ENCODE measurements at places on chromosomes 12 and 14.

DNA sequence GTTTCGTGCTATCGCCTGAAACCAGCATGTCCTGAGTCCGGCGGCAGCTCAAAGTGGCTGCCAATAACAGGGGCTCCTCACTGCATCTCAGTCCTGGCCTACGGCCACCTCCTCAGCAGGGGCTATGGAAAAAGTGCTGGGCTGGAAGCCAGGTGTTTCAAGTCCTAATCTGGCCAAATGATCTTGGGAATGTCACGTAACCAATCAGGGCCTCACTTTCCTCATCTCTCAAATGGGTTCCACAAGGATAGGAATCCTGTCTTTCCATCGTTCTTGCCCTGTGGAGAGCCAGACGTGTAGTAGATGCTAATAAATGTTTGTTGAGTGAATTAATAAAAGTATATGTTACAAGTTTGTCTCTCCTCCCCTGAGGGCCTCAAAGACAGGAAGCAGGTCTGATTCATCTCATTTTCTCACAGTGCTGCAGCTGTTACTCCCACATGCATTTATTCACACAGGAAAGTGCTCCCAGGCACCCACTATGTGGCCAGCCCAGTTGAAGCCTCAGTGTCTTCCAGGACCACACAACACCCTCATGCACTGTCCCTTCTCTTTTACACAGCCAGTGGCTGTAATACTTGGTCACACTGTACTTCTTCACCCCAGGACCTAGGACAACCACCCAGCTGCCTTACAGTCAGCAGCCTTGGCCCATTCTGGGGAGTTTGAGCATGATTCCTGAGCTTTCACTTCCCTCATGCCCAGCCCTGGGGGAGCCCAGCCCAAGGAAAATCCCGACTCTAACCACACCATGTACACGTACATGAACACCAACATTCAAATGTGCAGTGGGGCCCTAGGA lies 5.0 kb downstream of the CMKLR1 start:
- DNase-seq = no peak

DNA sequence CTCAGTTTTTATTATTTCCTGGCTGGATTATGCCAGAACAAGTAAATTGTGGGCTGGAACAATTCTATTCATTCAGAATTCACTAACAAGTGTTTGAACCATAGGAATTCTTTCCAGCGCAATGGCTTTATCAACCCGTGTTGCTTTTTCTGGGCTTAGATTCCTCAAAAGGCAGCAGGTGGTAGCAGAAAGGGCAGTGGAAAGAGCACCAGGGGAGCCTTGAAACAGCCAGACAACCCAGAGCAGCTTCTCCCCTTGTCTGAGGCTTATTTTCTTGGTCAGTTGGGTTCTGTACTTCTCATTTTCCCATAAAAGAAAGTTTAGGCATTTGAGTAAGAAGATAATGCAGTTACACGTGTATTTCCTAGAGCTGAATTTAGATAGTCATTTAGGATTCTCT lies 130.7 kb downstream of the OTOGL start:
- DNase-seq = no peak

DNA sequence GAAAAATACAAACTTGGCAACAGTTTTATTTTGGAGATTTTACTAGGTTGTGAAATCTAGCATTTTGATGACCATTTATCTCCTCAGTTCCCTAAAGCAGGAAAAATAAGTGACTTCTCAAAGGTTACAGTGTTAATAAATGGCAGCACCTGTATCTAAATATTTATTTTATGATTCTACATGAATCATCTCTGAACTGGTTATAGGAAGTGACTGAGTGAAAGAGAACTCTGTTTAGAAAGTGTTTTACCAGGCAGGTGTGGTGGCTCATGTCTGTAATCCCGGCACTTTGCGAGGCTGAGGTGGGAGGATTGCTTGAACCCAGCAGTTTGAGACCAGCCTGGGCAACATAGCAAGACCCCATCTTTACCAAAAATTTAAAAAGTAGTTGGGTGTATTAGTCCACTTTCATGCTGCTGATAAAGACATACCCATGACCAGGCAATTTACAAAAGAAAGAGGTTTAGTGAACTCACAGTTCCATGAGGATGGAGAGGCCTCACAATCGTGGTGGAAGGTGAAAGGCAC lies 26.3 kb downstream of the MIPOL1 start:
- DNase-seq = no peak

GRCh38 chr12:120055231-120056000 lies 61.1 kb downstream of the RAB35 start:
- no peak for DNase-seq

DNA sequence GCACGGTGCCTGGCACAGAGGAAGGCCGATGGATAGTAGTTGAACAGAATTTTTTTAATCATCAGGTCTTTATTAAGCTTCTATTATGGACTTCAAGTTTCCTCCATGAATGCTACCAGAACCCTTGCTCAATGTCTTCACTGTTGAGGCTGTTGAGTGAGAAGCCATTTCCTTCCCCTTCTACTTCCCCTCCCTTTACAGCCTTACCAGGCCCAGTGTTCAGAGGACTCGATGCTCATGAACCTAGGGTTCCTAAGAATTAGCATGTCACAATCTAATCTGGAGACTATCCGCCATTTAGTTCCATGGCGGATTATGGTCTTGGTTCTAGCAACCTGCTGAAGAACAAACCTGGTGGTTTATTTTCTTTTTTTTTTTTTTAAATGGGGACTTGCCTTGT lies 17.7 kb downstream of the ETV6 start:
- DNase-seq = no peak

DNA sequence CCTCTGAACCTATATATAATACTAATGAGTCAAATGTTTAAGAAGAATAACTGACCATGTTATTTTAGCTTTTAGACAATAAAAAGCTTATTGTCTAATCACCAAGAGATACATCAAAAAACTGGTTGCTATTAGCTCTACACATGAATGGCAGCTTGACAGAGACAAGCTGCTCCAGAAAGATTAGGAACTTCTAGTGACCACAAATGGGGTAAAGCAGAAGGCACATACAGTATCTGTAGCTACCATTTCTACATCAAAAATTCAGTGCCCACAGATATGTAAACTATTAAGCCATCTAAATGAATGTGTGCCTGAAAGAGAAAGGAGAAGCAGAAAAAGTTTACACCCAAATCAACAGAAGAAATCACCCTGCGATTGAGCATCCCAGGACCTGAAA lies 2.4 kb downstream of the AREL1 start:
- no peak for DNase-seq

DNA sequence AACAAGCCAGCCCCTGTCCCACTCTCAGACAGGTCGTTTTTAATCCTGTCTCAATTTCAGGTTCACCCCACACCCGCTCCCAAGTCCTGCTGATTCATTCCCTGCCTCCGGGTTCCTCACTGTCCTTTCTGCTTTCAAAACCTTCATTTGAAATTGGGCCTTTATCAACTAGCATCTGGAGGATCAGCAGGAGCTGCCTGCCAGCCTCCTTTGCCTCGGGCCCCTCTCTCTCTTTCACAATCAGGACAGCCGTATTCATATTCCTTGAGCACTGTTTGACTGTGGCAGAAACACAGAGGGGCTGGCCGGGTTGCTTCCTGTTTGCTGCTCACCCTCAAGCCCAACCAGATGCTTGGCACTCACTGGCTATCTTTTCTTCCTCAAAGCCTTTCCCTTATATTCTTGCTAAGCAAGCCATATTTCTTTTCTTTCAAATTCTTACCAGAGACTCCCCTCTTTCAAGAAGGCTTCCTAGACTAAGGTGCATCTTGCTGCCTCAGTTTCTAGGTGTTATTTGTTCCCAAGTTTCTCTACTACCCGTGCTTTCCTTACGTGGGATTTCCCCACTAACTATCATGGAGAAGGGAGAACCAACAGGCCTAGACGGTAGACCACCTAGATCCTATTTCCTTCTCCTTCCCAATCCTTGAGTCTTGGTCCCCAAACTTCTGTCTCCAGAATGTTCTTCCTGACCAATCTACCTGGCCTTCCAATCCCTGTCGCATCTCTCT lies 3.0 kb downstream of the GALNT6 start:
- DNase-seq = no peak

GRCh38 chr12:65517656-65518210 lies 239.2 kb downstream of the MSRB3 start:
- DNase-seq = no peak

- DNase-seq = no peak
These were observed 71.4 kb downstream of the AKAP6 start for GRCh38 chr14:32400480-32400879.

DNA sequence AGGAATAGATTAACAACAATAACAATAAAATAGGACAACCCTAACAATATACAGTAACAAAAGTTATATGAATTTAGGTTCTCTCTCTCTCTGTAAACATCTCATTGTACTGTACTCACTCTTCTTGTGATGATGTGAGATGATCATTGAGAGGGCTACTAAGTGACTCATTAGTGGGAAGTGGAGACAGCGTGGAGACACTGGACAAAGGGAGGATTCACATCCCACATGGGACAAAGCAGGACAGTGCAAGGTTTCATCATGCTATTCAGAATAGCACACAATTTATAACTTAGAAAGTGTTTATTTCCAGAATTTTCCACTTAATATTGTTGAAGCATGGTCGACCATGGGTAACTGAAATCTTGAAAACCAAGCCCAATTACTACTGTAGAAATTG lies 26.0 kb upstream of the SPATA7 start:
- DNase-seq = no peak

DNA sequence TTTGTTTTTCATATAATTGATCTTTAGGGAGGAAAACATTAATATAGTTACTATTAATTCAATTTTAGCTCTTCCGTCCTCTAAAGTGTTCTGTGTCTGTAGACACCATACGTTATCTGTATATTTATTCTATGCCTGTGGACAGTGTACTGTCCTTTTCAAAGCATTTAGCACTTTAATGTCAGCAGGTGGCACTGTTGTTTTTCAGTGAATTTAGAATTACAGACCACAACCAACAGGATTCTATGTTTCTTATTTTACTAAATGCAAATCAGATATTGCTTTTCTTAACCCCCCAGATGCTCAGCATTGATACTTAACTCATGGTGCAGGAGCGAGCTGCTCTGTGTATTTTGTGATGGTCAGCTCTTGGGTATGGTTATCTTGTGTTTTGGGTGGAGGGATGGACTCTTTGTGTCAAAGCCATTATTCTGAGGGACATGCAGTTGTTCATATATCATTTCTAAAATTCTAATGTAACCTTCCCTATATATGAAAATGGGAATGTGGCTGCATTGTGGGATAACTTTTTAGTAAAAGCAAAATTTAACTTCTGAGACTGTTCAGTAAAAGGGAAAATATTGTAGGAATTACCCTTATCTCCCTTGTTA lies 65.2 kb downstream of the PAPOLA start:
- no peak for DNase-seq

- DNase-seq = no peak
These were observed at the start of gene SLC8A3 for GRCh38 chr14:70188659-70189455. SLC8A3 (minus strand) TSS chr14:70188951; CDS start chr14:70168422, 20,529 bp downstream.
